ENCODE measurements at places on chromosomes 13 and 19. TPM values are rescaled to one million over a fixed set of nuclear protein-coding genes. Genes with fewer than 3 reads are reported as not detected.

Gene RAB3D
- total RNA-seq: 131 TPM

Gene COX7A1
- total RNA-seq: not detected

Gene CLEC17A
- not detected for total RNA-seq

Gene RUBCNL
- total RNA-seq: 0.07 TPM

Gene OR10H1
- not detected for total RNA-seq

Gene COL4A1
- total RNA-seq: 45.3 TPM

Gene HIF3A
- not detected for total RNA-seq

Gene ISYNA1
- total RNA-seq: 40.4 TPM

Gene C19orf81
- total RNA-seq: 0.68 TPM

Gene CEACAM19
- total RNA-seq: 6.3 TPM

Gene NALCN
- 0.34 TPM for total RNA-seq

Data from nasal cavity respiratory epithelium epithelial cell of viscerocranial mucosa (primary cell).